Effector CD4-positive, alpha-beta T cell (primary cell): ENCODE measurements at places on chromosomes 1 and 21.

DNA sequence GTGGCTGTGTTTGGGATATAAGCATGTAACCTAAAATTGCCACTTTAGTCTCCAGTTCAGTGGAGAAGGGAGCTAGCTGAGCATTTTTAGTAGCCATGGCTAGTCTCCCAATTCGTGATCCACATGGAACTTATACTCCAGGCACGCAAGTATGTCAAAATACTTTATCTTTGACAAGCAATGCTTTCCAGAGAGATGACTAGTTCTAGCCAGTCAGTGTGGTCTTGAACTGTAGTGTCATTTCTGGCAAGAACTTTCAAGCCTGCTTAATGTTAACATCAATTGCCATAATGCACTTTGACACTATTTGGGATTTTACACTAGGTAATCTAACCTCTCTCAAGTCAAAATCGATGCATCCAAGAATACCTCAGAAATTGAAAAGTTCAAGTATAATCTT is 660.0 kb downstream of the PTPRC start:
- no peak for DNase-seq

GRCh38 chr1:189149547-189150375 is 1327.9 kb downstream of the BRINP3 start:
- DNase-seq: no peak

- DNase-seq: no peak
These were observed 29.8 kb downstream of the UCK2 start for GRCh38 chr1:165857046-165857801.

- no peak for DNase-seq
These were observed 15.0 kb downstream of the SKI start for GRCh38 chr1:2242814-2243725.

- no peak for DNase-seq
These were observed 51.8 kb upstream of the GFI1 start for GRCh38 chr1:92538413-92539061.

- no peak for DNase-seq
These were observed 6.9 kb downstream of the ENO1 start for GRCh38 chr1:8871539-8871935.

GRCh38 chr1:116842654-116843053 is 67.1 kb upstream of the PTGFRN start:
- DNase-seq: no peak
